ENCODE measurements at places on chromosomes 3 and 15.

- DNase-seq = no peak
These were observed 64.1 kb downstream of the NIPA2 start for GRCh38 chr15:22902578-22902977.

DNA sequence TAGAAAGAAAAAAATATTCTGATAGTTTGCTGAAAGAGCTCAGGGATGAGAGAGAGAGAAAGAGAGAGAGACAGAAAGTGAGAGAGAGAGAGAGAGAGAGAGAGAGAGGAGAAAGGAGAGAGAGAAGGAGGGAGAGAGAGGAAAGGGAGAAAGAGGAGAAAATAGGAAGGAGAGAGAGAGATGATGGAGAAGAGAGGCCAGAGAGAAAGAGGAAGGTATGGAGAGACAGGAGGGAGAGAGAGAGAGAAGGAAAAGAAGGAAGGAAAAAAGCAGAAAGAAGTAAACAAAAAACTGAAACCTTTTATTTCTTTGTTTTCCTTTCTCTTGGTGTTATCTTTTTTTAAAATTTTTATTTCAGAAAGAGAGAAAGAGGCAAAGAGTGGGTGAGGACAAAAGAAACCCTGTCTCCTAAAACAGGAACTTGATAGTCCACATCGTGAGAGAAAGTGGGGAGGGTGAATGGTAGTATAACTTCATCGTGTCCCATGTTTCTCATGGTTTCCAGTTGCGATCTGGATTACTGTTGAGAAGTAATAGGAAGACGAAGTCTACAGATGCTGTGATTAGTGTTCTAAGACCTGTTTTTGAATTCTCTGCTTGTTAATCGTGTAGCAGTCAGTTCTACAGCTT, 279.7 kb downstream of the LPP start:
- no peak for DNase-seq

DNA sequence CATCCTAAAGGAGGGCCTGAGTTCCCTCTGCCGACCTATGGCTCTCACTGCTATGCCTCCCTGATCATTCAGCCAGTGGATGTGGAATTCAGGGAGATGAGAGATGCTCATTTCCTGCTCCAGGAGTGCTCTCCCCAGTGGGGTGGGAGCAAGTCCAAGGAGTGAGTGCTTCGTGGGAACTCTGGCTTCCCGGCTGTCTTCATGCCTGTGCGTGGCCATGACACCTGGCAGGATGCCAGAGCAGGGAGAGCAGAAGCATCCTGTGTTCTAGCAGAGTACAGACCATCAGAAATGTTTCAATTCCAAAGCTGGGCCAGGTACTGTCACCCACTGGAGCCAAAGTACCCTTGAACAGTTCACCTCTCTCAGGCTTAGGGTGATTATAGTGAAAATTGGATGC, 45.1 kb downstream of the APH1B start:
- no peak for DNase-seq

DNA sequence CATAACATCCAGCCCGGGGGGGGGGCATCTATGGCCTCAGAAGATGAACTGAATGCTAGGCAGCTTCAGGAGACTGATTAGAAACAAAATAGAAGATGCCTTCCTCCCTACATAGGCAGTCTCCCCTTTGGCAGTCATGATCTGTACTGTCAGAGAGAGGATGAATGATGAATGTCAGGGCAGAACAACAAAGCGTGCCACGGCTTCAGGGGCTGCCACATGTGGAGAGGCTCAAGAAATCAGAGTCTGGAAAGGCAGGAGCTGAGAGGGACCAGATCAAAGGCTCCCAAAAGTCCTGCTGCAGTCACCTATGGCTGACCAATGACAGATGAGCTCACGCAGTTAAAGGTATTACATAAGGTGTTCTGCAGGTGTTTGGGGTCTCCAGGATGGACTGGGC, 180.4 kb downstream of the UACA start:
- no peak for DNase-seq

DNA sequence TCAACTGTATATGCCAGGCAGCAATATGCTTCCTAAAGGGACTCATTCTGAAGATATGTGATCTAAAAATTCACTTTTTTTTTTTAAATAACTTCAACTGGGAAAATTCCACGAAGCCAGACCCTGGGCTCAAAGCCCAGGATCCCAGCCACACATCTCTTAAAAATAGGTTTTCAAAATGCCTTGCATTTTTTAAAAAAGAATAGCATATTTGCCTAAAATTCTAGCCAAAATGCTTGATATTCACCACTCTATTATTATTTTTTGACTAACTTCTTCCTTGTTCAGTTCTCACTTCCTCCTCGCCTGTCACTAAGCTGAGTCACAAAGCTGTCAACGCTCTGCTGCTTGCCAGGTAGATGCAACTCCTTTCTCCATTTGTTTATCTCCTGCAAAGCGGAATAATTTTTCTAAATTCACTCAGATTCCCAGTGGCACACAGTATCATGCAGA, 28.0 kb upstream of the VGLL4 start:
- no peak for DNase-seq

DNA sequence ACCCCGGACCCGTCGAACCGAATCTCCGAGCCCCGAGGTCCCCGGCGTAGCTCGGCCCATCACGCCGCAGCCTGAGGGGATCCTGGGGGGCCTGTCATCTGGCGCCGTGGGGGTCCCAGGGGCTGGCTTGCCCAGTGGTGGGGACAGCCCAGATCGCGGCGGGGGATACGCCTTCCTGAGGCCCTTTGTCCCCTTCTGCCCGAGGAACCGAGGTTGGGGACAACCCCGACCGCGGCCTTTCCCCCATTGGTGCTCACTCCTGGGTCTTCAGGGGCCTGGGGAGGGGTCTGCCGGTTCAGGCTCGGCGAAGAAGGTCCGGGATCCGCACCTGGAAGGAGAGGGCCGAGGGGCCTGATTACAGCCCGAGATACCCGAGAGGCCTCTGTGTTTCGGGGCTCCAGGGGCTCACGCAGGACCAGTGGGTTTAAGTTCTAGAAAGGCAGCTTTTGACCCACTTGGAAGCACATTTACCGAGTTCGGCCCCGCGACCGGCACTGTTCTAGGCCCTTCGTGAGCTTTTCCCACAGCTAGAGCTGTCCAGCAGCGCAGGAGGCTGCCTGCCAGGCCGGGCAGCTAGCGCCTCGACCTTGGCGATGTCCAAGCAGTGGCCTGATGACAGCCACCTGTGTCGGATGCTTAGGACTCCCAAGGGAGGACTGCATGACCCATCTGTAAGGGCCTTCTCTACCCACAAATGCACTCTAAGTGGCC, 504 bp downstream of the ABHD2 start:
- DNase-seq = no peak

- DNase-seq = no peak
These were observed 79.1 kb upstream of the CGNL1 start for GRCh38 chr15:57297163-57297593.

GRCh38 chr3:115616461-115616860, 6.8 kb upstream of the GAP43 start:
- no peak for DNase-seq

DNA sequence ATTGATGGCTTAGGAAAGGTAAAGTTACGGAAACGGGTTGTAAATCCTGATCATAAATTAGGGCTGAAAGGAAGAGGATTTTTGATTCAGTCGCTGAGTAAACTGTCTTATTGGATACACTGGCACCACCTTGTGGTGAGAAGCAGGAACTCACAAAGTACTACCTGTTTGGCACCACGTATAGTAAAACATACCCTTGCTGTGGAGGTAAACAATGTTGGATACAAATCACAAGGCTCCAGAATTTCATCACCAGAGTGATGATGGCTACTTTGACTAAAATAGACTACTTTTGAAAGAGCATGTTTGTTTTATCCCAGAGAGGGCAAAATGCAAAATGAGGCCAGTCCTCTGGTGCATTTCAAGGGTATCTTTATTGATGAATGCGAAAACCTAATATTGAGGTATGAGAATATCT, 216.9 kb downstream of the IGSF11 start:
- DNase-seq = peak; percentile 6

- no peak for DNase-seq
These were observed 200.8 kb upstream of the CFAP20DC start for GRCh38 chr3:59250600-59250999.

DNA sequence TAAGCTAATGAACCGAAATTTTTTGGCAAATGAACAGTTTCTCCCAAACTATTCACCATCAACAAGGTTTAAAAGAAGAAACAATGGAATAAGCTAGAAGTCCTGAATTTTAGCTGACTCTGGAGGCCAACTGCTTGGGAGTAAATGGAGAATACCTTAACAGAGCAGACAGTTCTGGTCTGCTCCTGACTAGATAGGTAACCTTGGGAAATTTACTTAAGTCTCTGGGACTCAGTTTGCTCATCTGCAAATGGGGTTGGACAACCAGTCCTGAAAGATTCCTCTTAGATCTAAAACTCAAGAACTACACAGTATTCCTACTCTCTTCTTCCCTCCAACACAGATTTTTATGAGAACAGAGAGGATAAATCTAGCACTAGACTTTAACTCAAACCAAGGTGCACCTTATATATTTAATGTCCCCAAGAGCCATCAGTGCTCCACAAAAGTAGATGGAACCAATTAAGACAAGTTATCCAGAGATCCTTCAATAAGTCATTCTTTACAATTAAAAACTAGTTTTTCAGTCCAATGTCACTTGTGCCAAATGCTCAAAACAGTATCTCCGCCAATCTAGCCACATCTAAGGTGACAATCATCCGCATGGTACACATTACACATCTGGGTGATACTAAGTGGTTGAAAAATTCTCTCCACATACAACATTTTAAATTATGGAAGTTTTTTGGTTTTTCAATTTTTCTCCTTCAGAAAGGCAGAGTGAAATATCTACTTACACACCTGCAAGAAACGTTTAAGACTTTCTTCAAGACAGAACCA, 1.5 kb downstream of the RHOA start:
- DNase-seq = no peak

DNA sequence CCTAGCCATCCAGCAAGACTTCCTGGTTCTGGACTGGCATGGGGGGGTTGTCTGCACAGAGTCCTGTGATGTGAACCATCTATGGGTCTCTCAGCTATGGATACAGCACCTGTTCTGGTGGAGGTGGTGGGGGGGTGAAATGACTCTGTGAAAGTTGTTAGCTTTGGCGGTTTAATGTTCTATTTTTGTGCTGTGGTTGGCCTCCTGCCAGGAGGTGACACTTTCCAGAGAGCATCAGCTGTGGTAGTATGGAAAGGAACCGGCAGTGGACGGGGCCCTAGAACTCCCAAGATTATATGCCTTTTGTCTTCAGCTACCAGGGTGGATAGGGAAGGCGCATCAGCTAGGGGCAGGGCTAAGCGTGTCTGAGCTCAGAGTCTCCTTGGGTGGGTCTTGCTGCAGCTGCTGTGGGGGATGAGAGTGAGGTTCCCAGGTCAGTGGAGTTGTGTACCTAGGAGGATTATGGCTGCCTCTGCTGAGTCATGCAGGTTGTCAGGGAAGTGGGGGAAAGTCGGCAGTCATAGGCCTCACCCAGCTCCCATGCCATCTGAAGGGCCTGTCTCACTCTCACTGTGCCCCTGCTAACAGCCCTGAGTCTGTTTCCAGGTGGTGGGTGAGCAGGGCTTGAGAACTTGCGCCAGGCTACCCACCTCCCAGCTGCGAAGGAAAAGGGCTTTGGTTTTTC, 7.1 kb upstream of the LARS2 start:
- DNase-seq = no peak

DNA sequence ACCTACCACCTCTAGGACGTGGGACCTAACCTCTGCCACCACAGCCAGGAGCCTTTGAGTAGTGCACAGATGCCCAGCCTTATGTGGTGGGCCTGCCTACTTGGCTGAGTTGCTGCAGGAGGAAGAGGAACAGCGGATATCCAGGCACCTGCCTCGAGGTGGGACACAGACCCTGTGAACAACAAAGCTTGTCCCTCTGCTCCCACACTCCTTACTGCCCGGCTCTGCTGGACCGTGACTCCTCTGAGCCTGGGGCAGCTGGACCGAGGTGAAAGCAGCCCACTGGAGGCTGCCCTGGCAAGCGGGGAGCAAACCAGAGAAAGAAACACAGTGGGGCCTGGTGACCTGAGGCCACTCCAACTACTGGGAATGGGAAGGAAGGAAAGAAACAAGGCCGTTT, 97.8 kb downstream of the SEC22A start:
- DNase-seq = no peak

DNA sequence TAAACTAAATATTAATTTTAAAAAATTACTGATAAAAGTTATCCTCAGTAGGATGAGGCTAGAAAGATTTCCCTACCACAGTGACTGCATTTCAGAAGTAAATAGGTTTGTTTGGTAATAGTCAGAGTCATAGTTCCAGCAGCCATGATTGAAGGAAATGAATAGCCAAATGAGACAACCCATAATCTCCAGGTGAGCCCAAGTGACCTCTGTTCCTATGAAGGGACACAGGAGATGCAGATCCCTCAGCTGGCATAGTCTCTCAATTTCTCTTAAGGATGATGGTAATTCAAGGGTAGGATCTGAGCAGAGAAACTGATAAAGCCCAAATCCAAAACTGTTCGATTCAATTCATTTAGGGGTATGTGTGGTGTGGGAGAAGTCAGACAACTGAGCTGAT, 461.8 kb downstream of the RAP2B start:
- DNase-seq = no peak

- DNase-seq = no peak
These were observed 453.0 kb upstream of the DPH6 start for GRCh38 chr15:35998663-35999602.

DNA sequence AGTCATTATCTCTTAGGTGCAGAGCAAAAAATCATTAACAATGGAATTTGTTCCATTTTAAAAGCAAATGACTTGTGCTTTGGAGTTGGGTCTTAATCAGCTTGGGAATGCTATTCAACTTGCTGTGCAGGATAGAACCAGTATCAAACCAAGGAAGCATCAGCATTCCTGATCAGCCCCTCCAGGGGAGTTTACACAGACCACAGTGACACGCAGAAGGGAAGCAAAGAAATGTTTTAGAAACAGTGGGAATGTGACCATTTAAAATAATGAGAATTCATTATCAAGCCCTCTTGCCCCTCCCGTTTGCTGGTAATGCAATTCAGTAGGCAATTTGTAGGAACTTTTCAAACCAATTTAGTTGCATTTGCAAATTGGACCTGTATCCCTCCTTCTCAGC, 155.1 kb downstream of the LRTM1 start:
- DNase-seq = no peak

DNA sequence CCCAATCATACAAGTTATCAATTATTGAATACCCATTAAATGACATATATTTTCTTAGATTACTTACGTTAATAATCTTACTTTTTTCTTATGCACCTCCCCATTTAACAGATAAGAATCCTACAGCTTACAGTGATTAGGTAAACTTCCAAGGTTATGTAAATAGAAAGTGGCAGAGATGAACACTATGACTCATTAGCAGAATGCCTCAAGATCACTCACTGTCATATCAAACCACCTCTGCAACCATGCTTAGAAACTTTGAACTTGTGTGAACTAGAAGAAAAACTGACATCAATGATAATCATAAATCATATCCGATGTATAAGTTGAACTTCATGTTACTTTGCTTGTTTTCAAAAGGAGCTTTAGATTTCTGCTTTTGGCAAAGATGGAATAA, 911.6 kb upstream of the ARPP21 start:
- no peak for DNase-seq

DNA sequence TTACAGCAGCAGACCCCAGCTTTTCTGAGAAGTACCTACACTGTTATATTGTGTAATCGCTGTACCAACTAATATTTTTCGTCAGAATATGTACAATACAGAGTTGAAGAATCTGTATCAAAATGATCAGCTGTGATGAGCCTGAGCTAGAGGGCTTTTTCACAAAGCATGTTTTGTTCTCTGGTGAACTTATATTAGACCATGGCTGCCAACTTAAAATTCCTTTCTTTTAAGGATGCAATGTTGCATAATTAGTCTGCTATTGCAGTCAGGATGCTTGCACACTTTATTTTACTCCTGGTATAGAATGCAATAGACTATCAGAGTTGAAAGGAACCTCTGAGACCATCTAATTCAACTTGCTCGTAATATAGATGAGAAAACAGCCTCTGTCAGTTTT, 127.8 kb downstream of the RBMS3 start:
- no peak for DNase-seq

All from skeletal muscle cell (primary cell).